ENCODE measurements at places on chromosomes 12 and 14.

GRCh38 chr12:26226122-26226521, 30.7 kb downstream of the SSPN start:
- DNase-seq: no peak

- DNase-seq: peak; percentile 29
These were observed 8.6 kb downstream of the PDE3A start for GRCh38 chr12:20376984-20377383.

DNA sequence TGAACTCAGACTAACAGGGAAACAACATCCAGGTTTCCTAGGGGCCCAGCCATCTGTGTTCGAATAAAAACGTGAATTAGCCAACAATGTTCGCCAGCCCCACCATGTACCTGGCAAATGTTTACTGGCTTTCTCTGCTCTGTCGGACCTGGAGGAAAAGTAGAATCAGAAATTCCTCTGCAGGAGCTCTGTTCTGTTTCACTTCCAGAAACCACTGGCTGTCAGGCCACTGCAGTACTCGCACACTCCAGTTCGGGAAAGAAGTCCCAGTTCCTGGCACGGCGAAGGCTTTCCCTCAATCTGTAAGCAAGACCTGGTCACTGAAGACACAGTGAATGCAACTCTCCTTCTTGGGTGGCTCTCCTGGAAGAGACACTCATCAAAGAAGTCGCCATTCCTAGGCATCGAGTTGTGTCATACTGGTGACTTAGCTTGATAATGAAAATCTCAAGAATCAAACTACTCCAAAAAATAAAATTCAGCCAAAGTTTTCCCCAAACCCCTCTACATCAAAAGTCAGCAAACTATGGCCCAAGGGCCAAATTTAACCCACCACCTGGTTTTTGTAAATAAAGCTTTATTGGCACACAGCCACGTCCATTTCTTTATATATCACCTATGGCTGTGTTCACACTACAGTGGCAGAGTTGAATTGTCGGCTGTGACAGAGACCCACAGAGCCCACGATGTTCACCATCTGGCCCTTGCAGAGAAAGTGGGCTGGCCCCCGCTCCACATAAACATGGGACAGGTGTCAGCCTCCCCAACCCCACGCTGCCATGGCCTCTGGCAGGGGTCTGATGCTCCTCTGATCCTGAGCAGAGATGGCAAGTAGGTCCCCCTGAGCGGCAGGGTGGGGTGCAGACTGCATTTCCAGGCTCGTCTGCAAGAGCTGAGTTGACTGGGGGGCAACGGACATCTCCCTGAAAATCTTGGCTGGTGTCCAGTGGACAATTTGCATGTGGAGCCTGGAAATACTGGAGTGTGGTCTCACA, 189.2 kb upstream of the DIO3 start:
- no peak for DNase-seq

DNA sequence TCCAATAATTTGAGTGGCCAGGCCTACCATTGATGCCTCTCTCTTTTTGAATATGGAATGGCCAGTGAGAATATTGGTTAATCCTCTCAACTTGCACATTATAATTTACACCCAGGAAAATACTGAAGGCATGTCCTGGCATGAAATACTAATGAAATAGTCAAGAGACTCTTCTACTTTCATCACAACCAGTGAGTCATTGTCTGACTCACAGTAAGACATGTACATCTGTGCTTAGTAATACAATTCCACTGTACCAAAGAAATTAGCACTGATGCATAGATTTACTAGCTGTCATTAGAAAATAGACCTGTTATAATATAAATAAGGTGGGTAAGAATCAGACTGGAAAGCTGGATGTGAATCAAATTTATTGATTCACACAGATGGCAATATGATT, 31.6 kb downstream of the KCNC2 start:
- DNase-seq: peak; percentile 88

DNA sequence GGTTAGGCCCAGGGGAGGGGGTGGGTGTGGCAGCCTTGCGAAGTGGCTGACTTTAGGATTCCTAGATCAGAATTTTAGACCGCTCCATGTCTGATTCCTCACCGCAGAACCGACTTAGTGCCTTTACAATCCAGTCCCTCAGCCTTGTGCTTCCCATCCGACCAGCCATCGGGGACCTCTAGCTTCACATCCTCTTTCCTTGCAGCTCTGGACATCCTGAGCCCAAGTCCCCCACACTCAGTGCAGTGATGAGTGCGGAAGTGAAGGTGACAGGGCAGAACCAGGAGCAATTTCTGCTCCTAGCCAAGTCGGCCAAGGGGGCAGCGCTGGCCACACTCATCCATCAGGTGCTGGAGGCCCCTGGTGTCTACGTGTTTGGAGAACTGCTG, 557 bp downstream of the COPS7A start:
- DNase-seq: peak; percentile 12

- no peak for DNase-seq
These were observed 186.6 kb upstream of the OTX2 start for GRCh38 chr14:56996721-56997399.

GRCh38 chr12:2248901-2249381, 196.2 kb downstream of the CACNA1C start:
- DNase-seq: peak; percentile 70

- DNase-seq: peak; percentile 89
These were observed 25.1 kb downstream of the MOK start for GRCh38 chr14:102279688-102280348.

- DNase-seq: no peak
These were observed 371.8 kb downstream of the RPL10L start for GRCh38 chr14:46279776-46280175.

- DNase-seq: peak; percentile 5
These were observed 12.6 kb downstream of the NRDE2 start for GRCh38 chr14:90319173-90319572.

DNA sequence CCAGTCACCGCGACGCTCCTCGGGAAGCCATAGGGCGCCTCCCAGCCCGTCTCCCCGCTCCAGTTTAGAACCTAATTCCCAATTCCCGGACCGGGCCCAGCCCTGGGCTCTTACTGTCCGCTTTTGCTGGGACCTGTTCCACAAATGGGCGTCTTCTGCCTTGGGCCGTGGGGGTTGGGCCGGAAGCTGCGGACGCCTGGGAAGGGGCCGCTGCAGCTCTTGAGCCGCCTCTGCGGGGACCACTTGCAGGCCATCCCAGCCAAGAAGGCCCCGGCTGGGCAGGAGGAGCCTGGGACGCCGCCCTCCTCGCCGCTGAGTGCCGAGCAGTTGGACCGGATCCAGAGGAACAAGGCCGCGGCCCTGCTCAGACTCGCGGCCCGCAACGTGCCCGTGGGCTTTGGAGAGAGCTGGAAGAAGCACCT, 797 bp downstream of the UNG start:
- DNase-seq: peak; percentile 62

DNA sequence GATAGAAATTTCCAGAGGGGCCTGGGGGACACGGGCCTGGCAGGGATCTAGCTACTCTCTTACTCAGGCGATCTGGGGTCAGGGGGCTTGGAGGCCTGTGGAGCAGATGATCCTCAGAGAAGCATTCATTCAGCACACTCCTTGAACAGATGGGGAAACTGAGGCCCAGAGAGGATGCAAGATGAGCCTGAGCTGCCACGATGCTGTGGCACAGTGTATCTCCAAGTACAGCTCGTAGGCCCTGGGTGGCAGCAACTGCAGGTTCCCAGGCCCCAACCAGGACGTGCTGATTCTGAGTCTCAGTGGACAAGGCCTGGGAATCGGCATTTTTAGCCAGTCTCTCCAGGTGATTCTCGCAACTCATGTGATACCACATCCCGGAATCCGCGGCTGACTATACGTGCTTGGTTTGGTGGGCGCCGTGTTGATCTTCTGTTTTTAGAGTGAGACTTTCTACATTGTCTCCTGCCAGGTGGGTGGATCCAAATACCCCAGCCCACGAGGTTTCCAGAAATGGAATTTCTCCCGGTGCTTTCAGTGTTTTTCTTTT, 22.5 kb downstream of the ADGRD1 start:
- DNase-seq: no peak

GRCh38 chr12:4002601-4003000, 129.4 kb upstream of the PARP11 start:
- DNase-seq: no peak

GRCh38 chr14:91654836-91655235, 77.0 kb downstream of the CATSPERB start:
- DNase-seq: no peak

- peak; percentile 74 for DNase-seq
These were observed 145.7 kb downstream of the NUAK1 start for GRCh38 chr12:105992849-105993740.

GRCh38 chr14:93343797-93344196, 3.2 kb upstream of the COX8C start:
- no peak for DNase-seq

- no peak for DNase-seq
These were observed 1.1 kb upstream of the RHOF start for GRCh38 chr12:121794534-121795033.

GRCh38 chr14:71621276-71621675, 311.0 kb upstream of the RGS6 start:
- no peak for DNase-seq

DNA sequence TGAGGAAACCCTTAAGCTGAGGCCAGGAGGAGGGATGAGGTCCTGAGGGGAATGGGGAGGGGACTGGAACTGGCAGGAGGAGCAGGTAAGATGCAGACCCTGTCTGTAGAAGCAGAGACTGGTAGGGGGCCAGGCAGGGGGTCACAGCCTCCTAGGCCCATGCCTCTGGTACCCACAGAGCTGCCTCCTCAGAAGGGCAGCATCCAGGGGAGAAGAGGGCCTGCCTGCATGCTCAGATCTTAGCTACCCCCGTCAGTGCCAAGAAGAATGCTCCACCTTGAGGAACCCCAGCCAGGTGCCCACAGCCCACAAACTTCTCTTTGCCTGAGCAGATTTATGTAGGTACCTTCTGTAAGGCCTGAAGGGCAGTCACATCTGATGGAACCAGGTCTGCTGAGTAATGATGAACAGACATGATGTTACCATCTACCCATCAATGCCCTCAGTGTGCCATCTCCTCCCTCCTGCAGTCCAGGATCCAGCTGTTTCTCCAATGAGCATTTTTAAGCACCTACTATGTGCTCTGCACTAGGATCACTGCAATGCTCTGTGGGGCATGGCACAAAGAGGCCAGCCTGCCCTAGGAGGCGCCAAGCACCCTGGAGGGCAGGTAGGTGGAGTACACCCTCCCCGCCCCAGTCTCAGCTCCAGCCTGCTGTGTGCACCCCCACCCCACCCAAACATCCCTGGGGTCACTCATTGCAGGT, 24.8 kb upstream of the ZFP36L1 start:
- DNase-seq: no peak

DNA sequence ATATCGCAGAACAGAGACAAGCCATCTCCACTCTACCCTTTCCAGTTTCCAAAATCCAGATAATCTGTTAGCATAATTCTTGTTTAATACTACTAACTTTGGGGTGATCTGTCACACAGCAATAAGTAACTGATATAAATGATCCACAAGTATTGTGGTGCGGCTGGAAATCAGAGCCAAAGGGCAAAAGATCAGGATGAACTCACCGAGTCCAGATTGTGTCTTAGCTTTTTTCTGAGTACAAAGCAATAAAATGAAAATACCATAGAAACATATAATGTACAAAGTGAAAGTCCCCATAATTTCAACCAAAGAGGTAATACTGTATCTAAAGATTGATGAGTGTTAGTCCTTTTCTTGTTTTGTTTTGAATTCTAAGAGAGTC, 17.4 kb downstream of the HECTD1 start:
- DNase-seq: no peak

DNA sequence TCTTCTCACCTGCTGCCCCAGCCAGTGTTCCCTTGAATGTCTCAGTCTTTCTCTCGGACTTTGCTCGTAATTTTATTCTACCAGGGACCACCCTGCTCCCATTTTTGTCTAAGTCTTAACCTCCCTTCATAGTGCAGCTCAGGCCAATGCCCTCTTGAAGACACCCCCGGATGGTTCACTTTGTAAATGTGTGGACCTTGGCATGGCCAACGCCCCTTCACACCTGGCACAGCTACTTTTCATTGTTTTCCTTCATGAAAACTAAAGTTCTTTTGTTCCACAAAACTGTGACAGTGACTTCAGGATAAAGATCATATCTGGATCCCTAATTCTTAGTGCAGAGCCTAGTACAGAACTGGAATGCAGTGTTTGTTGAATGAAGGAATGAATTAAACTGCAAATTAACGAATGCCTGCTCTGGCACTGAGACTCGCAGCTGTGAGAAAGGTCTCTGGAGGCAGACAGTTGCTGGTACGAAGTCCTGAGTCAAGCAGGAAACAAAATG, 3.5 kb upstream of the RNASE4 start:
- no peak for DNase-seq

DNA sequence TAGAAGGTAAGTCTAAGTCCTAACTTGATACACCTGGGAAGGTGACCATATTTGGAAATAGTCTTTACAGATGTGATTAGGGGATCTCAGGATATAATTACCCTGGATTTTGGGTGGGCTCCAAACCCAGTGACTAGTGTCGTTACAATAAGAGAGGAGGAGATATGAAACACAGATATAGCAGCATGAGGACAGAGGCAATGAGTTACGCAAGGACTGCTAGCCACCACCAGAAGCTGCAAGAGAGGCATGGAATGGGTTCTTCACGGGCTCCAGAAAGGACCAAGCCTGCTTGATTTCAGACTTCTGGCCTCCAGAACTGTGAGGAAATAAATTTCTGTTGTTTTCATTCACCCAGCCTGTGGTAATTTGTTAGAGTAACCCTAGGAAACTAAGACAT, 28.6 kb downstream of the FGFR1OP2 start:
- no peak for DNase-seq

GRCh38 chr14:34081101-34081575, 130.3 kb upstream of the EGLN3 start:
- peak; percentile 67 for DNase-seq

GRCh38 chr14:72636871-72637270, 257.0 kb downstream of the DPF3 start:
- no peak for DNase-seq

DNA sequence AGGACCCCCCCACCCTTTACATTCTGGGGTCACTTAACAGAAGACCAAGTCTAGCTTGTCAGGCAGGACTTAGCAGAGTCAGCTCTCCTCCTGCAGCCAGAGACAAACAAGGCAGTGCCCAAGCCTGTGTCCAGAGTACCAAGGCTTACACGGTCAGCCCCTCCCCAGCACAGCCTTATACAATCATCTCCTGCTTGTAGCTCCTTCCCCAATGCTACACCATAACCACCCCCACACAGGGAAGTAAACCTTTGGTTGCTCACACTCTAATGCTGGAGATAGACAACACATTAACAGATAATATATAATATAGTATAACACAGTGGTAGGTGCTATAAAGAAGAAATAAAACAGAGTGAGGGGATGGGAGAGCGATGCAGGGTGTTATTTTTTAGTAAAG, 175.4 kb upstream of the PWP1 start:
- DNase-seq: no peak

DNA sequence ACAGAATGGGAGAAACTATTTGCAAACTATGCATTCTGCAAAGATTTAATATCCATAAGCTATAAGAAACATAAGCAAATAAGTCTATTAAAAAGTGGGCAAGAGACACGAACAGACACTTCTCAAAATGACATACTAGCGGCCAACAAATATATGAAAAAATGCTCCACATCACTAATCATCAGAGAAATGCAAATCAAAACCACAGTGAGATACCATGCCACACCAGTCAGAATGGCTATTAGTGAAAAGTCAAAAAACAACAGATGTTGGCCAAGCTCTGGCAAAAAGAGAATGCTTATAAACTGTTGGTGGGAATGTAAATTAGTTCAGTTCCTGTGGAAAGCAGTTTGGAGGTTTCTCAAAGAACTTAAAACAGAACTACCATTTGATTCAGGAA, 121.3 kb downstream of the KCNMB4 start:
- DNase-seq: peak; percentile 21

GRCh38 chr14:53824061-53824460, 132.6 kb downstream of the BMP4 start:
- no peak for DNase-seq
